ENCODE measurements at places on chromosomes 5 and 9.

GRCh38 chr5:135565725-135566421, 12.9 kb downstream of the CXCL14 start:
- peak; percentile 38 for DNase-seq

DNA sequence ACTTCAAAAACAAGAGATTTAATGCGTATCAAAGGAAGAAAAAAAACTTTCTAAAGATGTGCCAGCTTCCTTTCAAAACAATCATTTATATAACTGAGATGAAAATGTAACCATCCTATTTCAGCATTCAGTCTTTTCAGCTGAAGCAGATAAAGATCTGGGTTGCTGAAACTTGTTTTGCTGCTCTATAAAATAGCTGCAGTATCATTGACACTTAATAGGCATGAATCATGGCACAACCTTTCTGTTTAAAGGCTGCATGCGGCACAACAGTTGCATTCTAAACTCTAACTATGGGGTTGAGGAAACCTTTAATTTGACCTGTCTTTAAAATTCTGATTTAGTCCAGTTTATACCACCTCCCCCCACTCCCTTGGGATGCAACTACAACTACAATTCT, 196.7 kb downstream of the MPDZ start:
- DNase-seq, result no peak

DNA sequence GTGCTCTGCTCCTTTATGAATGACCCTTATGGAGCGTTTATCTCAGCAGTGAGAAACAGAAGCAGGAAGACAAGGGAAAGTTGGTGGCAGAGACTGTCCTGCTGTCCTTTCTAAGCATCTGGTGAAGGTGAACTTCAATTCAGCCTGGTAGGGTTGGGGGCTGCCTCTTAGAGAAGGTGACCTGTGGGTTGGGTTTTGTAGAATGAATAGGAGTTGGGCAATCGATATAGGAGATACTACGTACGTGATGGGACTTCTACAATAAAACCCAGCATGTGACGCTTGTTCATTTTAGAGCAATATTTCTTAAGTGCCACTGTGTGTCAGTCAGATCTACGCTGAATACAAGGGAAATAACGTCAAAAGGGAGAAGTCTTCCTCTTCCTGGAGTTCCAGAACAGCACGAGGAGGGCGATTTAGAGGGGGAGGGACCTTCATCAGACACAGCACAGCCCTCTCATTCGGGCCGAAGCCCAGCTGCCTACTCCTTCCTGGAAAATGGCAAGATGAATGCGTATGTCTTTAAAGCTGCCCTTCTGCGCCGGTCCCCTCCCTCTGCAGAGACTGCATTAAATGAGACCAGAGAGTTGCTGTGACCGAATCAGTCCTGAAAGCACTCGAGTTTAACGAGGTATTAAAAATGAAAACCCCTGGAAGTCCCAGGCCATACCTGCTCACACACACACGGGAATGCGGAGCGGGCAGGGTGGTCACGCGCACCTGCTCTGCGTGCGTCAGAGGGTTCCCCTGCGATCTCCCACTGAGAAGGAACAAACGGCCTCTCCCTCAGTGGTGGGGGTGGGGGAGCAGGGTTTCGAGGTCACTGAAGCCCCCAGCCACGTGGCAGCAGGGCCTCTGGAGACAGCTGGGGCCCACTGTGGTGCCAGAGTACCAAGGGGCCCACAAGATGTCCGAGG, 85.3 kb upstream of the SARDH start:
- no peak for DNase-seq

- no peak for DNase-seq
Observed at GRCh38 chr9:121439711-121440664, 59.7 kb downstream of the GGTA1 start.

- DNase-seq, result no peak
Observed at GRCh38 chr5:66180282-66181155, 36.4 kb downstream of the SREK1 start.

DNA sequence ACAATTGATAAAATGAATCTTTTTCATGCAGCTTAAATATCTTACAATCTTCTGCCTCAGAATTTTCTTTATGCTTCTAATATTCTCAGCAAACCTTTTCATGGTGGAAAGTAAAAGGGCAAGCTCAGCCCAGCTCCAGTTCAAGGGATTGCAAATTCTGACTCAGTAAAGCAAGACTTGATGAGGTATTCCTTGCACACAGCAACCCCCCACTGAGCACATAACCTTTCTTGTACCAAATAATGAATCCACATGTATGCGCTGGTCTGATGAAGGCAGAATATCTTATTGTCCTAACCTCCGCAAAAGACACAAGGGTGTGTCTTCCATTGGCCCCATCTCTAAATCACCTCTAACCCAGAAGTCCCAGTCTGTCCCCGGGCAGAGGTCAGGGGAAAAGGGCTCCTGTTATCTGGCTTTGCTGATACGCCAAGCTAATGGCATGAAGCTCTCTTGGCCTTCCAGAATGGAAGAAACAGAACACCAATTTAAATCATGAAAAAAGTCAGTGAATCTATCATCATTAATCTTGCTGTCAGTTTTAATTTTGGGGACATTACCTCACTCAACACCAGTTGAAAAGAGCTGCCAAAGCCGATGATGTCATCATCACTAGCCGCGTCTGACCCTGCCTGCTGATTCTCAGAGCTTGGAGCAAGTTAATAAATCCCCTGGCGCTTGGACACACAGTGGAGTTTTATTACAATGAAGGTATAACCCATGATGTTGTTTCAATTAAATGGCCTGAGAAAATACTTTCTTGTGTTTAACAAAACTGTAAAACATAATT, 592.5 kb upstream of the CLINT1 start:
- DNase-seq, result no peak

DNA sequence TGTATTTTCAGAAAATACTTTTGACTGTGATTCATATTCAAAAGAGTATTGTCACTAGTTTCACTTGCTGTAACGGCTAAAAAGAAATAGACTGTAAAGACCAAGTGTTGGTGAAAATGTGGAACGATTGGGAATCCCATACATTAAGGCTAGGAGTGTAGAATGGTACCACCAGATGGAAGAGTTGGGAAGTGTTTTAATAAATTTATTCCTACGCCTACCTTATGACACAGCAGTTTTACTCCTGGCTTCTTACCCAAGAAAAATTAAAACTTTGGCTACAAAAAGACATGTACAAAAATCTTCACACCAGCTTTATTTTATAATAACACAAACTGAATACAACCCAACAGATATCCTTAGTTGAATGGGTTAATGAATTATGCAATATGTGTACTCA, 256.2 kb downstream of the TAF11L14 start:
- no peak for DNase-seq

DNA sequence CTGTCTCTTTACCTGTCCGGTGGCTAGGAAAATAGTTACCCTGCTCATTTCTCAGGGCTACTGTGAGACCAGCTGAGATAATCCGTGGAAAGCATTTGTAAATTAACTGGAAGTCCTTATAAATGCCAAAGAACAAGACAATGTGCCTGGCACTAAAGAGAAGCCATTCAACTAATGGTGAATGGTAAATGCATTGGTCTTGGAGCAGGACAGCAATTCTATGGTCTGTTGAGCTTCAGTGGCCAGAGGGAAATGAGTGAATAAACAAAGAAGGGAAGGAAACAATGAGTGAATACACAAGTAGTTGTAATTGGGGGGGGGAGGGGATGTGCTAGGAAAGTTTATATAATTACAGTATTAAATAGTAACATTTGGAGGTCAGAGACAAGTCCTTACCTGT, 353.6 kb downstream of the SEMA5A start:
- no peak for DNase-seq

DNA sequence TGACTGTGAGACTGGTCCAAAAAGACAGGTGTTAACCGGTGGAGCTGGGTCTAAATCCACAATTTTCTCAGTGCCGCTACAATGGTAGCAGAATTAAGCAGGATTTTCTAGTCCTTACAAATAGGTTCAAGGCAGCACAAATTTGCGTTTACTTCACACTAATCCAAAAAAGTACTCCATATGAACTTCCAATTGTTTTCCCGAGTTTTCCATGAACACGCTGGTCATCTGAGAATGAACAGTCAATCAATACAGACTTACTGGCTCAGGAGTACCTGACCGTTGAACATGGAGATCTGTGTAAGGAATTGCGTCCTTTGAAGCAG, 709 bp downstream of the SLC35D2 start:
- no peak for DNase-seq

- DNase-seq, result no peak
Observed at GRCh38 chr5:82991678-82992323, 85.4 kb downstream of the TMEM167A start.

All from GOT3 (cell line).